CD4-positive, alpha-beta T cell treated with Interleukin-15 for 4 hours (primary cell): ENCODE measurements at places on chromosomes 2 and 18.
A peak's percentile ranks its signal among the peaks of the same experiment; 100 is the strongest.

DNA sequence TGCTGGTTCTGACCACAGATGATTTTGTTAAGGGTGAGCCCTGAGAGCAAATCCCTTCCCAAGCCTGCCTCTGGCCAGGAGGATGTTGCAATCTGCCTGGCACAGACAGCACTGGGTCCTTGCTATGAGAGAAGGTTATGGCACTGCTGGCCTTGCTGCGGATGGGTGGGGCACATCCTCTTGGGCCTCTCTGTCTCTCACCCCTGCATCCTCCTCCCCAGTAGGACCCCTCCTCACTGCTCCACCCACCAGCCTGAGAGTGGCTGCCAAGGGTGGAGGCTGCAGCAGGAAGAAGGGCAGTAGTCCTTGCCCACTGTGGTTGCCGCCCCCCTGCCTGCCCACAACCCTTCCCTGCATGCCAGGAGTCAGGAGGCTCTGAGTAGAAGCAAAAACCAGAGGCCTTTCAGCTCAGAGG lies 180.9 kb downstream of the ZBTB7C start:
- no peak for DNase-seq

- DNase-seq: no peak
Measured at GRCh38 chr18:79200546-79201268, 131.5 kb downstream of the ATP9B start.

DNA sequence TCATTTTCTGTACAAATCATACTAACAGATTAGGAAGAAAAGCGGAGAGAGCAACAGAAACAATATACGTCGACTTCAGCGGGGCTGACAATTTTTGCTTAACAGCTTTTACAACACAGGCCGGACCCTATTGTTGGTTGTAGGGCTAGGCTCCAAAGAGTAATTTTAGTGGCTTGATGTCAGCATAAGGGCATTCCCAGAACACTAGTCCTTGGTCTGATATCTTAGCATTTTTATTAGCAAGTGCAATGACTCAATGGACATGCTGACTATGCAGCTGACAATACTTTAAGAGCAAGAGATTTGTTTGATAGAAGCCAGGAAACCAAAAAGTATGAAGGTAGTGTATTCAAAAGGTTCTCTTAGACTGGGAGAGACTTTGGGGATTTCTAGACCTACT lies 209.9 kb downstream of the LNPK start:
- no peak for DNase-seq

GRCh38 chr2:200944467-200945394 lies 18.7 kb downstream of the ORC2 start:
- DNase-seq: peak; percentile 31

DNA sequence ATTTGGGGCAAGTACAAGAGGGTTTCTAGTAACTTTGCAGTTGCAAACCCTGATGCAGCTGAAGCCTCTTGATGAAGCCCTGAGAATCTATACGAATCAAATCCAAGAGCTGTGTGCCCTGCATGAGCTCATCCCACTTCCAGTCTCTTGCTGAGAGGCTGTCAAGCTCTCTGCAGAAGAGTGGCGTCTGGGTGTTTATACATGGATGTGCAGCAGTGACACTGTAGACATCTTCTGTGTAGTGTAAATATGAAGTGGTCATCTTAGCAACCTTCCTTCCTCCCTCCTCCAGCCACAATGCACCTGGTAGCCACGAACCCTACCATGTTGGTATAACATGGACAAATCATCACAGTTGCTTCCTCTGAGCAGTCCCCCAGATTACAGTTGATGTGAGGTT lies 18.4 kb upstream of the KIAA2012 start:
- DNase-seq: no peak

- DNase-seq: no peak
Measured at GRCh38 chr2:85401844-85402243, 8.3 kb downstream of the CAPG start.

DNA sequence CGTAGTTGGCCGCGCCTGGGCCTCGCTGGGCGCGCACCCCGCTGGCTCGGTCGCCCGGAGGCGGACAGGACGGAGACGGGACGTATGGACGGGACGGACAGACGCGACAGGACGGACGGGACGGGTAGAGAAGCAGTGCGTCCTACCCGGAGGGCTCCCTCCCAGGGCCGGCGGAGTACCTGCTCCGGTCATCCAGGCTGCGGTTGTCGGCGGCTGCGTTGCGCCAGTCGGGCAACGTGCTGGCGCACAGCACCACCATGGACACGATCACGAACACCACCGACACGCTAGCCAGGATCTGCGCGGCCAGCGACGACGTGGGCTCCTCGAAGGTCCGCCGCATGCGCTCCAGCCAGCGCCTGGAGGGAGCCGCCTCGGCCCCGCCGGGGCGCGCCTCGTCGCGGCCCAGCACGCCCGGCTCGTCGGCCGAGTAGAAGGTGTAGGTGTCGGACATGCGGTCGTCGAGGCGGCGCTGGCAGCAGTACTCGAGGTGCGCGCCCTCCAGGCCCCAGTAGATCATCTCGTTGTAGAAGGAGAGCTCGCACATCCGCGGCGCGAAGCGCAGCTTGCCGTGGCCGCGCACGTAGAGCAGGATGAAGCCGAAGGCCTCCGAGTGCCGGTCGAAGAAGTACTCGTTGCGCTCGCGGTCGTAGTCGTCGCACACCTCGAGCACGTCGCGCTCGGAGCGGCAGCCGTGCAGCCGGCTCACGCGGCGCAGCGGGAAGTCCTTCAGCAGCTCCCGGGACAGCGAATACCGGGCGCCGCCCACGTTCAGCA lies 903 bp downstream of the KCNG3 start:
- no peak for DNase-seq

DNA sequence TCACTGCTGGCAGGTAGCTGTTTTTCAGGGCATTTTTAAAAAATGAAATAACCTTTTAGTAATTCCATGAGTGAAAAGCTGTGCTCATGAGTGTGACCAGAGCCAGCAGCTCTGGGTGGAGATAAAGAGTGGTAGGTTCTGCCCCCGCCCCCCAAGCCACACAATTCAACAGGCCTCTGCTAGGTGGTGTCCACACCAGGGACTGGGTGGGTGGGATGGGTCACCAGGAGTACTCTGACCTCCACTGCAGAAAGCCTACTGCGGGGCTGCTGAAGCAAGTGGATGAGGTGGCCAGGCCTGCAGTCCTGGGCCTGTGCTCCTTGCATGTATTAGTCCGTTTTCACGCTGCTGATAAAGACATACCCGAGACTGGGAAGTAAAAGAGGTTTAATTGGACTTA lies 15.3 kb downstream of the PARD6G start:
- no peak for DNase-seq

DNA sequence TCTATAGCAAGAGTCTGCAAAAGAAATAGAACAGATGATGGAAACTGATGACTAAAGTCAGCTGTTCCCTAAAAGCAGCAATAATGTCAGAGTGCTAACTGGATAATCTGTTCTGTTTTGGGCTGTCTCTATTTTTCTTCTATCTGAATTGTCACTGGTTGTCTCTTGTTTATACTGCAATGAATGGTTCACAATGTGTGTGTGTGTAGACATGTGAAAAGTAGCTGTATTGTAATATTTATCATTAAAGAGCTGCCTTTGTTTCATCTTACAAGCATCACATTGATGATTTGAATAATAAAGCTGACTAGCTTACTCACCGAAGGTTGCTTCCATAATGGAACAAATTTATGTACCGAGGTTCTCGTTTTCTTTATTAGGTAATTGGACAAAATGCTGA lies 456.0 kb upstream of the ZEB2 start:
- no peak for DNase-seq

- DNase-seq: no peak
Measured at GRCh38 chr18:22314420-22314819, 103.3 kb downstream of the CTAGE1 start.

DNA sequence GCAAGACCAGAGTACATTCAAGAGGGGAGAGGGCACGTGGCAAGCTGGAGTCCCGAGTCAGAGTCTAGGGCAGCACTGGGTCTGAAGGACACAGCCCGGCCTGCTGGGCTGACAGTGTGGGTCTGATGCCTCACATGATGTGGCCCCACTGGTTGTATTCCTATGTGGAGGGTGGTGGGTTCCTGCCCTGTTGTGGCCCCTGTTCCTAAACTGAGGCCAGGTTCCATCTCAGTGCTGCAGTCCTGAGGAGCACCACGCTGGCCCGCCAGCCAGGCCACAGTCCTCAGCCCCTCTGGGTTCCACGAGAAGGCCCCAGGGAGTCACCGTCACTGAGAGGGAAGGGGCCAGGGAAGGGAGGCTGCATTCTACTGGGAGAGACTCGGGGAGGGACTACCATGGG lies 13.3 kb downstream of the TMEM127 start:
- no peak for DNase-seq

- DNase-seq: no peak
Measured at GRCh38 chr18:24482821-24483220, 22.4 kb downstream of the HRH4 start.

- no peak for DNase-seq
Measured at GRCh38 chr2:61249521-61250071, 87.6 kb downstream of the C2orf74 start.

DNA sequence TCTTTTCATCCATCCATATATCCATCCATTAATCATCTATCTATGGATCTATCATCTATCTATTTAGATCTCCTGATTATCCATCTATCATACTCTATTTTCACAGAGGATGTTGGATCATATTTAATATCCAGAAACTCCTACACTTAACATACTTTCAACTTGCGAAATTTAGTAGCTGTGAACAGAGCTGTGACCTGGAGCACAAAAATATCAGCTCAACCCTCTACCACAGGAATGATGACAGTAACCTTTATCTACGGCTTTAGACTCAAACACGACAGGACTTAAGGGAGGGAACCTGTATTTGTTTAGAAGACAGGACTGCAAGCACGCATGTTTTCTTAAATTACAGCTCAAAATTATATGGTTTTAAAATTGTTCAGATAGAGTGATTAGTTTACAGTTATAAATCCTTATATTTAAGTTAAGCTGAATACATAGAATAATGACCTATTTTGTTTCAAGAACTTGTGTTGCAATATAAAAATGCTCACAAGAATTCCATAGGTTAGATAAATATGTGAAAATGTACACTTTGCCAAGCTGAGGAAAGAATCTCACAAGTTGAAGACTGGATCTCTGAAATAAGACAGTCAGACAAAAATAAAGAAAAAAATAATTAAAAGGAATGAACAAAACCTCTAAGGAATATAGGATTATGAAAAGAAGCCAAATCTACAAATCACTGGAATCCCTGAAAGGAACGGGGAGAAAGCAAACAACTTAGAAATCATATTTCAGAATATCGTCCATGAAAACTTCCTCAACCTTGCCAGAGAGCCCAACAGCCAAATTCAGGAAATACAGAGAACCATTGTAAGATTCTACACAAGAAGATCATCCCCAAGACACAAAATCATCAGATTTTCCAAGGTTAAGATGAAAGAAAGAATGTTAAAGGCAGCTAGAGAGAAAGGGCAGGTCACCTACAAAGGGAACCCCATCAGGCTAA lies 142.0 kb downstream of the COL6A3 start:
- no peak for DNase-seq

- no peak for DNase-seq
Measured at GRCh38 chr2:33605056-33605455, 6.0 kb upstream of the FAM98A start.

- no peak for DNase-seq
Measured at GRCh38 chr2:37639631-37640030, 31.8 kb downstream of the CDC42EP3 start.

DNA sequence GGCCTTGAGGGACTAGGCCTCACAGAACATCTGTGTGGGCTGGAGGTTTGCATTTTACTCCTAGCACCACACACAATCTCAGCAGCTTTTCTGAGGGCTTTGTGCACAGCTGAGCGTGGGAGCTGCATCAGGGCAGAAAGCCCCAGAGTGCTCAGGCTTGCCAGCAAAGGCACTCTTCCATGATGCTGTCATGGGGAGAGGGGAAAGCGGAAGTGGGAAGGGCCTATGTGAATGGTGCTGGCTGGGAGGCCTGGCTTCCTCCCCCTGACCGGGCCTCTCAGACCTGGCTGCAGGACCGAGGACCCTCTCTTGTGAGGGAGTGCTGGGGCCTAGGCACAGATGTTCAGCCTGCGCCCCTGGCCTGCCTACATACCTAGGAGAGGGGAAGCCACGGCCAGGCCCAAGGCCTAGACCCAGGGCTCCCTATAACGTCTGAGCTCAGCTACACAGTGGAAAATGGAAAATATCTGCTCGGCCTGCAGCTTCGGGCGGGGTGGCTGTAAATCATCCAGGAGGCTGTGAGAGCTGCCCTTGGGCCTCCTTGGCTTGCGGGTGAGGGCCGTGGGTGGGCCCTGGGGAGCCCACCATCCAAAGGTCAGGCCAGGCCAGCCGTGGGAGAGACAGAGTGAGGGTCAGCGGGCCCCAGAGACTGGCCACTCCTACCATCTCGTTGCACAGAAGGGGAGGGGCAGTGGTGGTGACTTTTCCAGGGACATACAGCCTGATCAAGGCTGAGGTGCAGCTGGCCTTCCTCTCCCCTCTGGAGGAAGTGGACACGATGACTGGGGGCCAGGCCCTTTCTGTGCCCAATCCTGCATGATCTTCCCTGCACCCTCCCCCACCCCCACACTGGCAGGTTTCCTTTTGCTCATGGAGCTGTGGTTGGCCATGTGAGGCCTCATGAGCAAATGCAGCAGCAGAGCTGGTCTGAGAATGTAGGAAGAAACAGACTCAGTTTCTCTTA lies 22.8 kb downstream of the GLI2 start:
- no peak for DNase-seq

DNA sequence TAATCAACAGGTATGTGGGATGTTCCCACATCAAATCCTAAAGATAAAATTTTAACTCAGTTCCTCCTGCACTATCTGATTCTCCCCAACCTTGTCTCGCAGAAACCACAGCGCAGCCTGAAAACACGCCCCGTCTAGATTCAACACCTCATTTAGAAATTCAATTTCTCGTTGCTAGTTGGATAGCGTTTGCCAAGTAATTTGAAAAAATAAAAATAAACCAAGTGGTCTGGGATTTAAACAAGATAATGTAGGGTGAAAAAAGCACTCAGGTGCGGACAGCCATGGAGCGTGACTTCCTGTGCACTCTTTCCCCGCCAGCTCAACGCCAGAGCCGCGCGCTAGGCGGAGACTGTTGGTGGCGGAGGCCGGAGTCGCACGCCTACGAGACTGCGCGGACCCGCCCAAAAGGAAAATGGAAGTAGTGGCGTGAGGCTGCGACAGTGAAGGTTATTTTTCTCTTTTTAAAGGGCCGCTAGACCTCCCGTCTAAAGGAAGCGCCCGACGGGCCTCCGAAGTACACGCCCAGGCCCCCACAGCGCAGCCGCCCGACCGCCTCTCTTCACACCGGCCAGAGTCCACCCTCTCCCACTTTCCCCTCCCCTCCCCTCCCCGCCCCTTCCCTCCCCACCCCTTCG lies 615 bp upstream of the CCNT2 start:
- no peak for DNase-seq

DNA sequence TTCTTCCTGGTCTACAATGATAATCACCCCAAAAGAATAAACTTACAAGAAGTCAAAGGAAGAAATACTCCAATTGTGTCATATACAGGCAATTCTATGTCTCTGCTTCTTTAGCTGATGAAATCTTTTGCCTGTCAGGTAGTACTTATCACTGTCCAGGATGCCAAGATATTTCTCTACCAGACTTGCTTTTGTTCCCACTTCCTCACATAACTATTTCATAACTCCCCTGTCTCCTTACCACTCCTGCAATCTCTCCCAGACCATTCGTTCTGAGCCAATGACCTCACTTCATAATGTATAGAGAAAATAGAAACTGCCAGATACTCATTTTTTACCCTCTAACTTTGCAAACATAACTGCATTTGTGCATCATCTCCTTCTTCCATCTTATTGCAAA lies 39.1 kb downstream of the HNMT start:
- no peak for DNase-seq

- no peak for DNase-seq
Measured at GRCh38 chr18:58102018-58102417, 58.0 kb downstream of the NEDD4L start.

- peak; percentile 99 for DNase-seq
Measured at GRCh38 chr2:70248181-70248847, at the start of gene TIA1. TSS of gene TIA1 (minus strand) at chr2:70248628. CDS start at chr2:70248430, 198 bp downstream.

- no peak for DNase-seq
Measured at GRCh38 chr2:42335514-42336104, 25.4 kb downstream of the COX7A2L start.
